ENCODE measurements at places on chromosomes 16 and 17. TPM values are rescaled to one million over a fixed set of nuclear protein-coding genes. Genes with fewer than 3 reads are reported as not detected.

The SHISA9 gene
- not detected for total RNA-seq

The B4GALNT2 gene
- total RNA-seq: not detected

The EPX gene
- not detected for total RNA-seq

The CSNK1D gene
- 52.7 TPM for total RNA-seq

The CMTM2 gene
- not detected for total RNA-seq

The ZP2 gene
- total RNA-seq: not detected

The PRRT2 gene
- 7.7 TPM for total RNA-seq

The FAM171A2 gene
- 3.1 TPM for total RNA-seq

The TLCD1 gene
- not detected for total RNA-seq

The KRT222 gene
- not detected for total RNA-seq

The TIMM22 gene
- total RNA-seq: 15.8 TPM

The PIEZO1 gene
- total RNA-seq: 150 TPM

The MAP2K3 gene
- 22.9 TPM for total RNA-seq

Measured in fibroblast of the aortic adventitia (primary cell).